Fibroblast of skin of left biceps (primary cell): ENCODE measurements at places on chromosomes 7 and 10.

GRCh38 chr7:91201442-91202113 lies 62.7 kb upstream of the FZD1 start:
- DNase-seq: no peak

- DNase-seq: no peak
Measured at GRCh38 chr7:157926107-157926506, 589.3 kb downstream of the DNAJB6 start.

GRCh38 chr7:45598886-45599520 lies 24.8 kb downstream of the ADCY1 start:
- DNase-seq: no peak

DNA sequence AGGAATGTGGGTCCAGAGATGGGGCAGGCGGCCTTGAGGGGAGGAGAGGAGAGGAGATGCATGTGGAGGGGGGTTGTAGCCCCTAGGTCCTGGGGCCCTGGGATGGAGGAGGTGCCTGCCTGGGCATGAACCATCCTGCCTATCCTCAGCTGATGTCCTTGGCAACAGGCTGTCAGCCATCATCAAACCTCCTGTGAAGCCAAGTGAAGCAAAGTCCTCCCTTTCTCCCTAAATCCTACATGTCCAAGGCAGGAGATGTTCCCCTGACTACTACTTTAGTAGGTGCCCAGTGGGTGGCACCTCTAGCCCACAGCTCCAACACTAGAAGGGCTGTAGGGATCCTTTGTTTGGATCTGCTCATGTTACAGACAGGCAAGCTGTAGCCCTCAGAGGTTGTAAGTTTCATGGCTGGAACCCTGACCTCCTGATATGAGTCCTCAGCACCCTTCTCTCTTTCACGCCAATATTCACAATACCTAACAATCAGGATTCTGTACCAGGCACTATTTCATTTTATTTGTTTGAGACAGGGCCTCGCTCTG lies 66.6 kb upstream of the SYPL1 start:
- peak; percentile 2 for DNase-seq

DNA sequence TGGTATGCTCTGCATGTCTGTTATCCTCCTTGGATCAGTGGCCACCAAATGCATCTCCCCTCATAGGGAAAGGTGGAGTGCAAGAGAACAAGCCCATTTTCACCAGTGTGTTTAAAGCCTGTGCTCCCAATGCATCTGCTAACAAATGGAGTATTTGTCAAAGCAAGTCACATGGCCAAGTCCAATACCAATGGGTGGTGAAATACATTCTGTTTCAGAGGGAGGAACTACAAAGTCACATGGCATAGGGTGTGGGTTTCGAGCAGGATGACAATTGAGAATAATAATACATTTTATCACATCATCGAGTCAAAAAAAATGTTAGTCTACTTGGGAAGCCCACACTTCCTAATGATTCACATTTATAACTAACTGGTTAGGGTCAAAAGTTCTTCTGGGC lies 62.7 kb downstream of the SUGCT start:
- DNase-seq: no peak

DNA sequence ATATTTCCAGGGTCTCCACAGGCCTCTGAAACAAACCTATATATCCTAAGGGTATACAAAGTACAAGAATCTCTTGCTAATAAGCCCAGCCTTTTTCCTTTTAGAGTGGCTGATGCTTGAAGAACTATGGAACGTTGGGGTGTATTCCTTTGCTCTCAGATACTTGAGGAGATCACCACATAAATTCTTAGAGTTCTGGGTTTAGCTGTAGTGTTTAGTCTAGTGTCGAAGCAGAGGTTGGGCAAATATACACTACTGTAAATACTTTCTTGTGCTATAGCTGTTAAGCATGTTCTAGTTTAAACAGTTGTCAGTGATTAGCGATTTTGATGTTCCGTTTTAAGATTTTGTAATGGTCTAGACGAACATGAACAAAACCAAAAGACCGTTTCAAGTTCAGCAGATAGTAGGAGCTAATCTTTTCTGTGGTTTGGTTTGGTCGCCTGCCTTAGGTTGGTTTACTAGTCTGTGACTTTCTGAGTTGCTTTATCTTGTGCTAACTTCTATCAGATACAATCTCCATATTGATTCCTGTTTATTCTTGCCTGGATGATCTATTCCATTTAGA lies 229.6 kb downstream of the NSUN6 start:
- no peak for DNase-seq

GRCh38 chr10:6643962-6644361 lies 63.9 kb upstream of the PRKCQ start:
- no peak for DNase-seq

DNA sequence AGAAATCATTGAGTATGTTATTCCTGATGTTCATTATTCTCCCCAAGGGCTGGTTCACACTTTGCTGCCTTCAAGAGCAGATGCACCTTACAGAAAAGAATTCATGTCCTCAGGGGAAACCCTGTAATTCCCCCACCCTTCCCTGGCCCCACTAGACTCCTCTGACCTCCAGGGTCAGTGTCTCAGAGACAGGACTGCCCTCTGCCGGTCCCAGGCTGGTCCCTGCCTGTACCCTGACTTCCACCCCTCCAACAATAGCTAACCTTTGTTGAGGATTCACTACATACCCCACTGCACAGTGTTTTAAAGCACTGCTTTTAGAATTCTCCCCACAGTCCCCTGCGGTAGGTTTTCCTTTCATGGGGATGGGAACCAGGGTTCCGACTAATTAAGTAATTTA lies 4.4 kb upstream of the SEPHS1 start:
- no peak for DNase-seq

- DNase-seq: no peak
Measured at GRCh38 chr10:89799573-89799972, 98.2 kb downstream of the KIF20B start.

- DNase-seq: no peak
Measured at GRCh38 chr7:19290968-19291367, 145.7 kb upstream of the FERD3L start.

DNA sequence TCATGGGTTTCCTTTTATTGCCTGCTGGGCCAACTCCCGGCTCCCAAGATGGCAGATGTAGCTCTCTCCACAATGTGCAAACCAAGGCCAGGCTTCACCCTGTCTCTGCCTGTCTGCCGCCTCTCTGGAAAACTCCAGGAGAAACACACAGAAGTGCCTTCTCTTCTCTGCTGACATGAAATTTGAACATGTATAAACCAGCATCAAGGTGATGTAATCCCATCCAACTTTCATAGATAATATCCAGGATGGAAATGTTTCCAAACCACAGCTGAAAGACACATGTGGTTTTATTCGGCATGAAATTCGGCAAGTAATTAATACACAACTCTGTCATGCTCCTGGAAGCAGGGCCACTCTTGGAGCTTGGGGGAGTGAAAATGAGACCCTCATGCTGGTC lies 297.2 kb downstream of the C7orf25 start:
- DNase-seq: no peak

- no peak for DNase-seq
Measured at GRCh38 chr7:85185424-85186082, 1.3 kb downstream of the SEMA3D start.

DNA sequence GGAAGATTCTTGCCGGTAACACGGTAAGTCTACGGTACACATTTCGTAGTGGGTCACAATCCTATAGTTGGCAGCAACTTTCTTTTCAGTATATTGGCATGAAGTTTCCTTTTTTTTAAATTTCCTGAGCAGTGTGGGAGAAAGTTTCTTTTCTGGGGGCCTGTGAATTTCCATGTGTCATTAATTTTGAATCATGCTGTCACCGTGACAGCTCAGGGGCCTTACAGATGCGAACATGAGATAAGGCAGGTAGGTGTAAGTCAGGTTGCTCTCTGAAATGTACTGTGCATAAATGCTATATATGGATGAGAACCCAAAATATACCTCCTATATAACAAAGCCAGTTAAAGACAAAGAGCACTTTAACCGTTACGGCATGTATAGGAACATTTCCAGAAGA lies 65.4 kb upstream of the SEM1 start:
- no peak for DNase-seq

- no peak for DNase-seq
Measured at GRCh38 chr7:129100827-129101166, 43.7 kb upstream of the TSPAN33 start.

DNA sequence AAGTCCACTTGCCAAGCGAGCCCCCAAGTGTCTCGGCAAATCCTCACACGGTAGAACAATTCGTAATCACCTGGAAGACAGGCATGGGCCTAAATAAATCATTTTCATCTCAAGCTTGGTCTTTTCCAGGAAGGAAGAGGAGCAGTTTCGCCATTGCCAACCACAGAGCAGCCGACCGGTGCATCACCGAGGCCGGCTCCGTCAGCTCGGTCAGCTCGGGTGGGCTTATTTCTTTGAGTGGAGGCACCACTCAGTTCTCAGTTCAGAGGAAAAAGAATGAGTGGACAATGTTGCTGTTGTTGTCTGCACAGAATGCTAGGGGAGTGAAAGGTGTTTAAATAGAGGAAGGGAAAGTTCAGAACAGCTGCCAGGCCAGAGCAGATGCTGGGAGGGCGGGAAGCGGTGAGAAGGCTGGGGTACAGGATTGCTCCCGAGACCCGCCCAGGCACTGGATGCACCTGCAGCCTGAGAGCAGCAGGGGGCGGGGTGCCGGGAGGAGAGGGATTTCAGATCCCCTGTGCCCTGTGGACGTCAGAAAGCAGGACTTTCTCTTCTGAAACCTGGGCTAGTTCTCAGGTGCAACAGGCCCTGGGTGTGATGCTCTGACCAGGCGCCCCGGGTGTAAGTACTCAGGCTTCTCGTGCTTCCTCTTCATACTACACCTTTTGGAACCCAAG lies 17.7 kb upstream of the IGFBP3 start:
- no peak for DNase-seq

DNA sequence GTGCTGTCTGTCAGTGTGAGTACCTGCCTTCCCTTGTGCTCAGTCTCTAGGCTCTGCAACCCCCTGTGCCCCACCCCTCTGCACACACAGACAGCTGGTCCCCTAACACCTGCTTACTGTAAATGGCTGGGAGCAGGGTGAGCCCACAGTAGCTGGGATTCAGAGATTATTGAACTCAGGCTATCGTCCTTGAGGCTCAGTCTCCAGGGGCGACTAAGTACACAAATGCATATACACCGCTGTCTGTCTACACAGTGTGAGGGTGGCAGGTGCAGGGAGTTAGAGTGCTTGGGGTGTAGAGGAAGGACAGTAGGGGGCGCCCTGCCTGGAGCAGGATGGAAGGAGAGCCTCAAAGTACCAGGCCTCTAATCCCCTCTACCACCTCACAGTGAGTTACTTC lies 12.9 kb downstream of the UPP1 start:
- no peak for DNase-seq

DNA sequence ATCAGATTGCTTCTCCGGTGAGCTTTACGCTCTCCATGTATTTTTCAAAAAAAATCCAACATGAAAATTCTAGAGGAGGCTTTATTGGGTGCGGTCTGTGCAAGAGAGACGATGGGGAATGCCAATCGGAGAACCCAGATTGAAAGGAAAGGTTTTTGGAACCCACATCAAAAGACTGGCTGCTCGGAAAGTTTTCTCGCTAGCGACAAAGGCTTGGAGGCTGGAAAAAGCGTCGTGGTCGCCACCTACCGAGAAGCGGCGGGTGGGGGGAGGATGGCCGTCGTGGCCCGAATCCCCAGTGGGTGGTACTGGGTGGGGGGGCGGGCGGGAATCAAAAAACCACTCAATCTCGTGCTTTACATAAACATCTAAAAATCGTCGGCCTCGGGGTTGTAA lies 1.1 kb upstream of the GTF2I start:
- DNase-seq: no peak

- no peak for DNase-seq
Measured at GRCh38 chr10:127303105-127303504, 106.7 kb upstream of the INSYN2A start.

- DNase-seq: no peak
Measured at GRCh38 chr10:60819271-60819670, 41.0 kb downstream of the CDK1 start.

DNA sequence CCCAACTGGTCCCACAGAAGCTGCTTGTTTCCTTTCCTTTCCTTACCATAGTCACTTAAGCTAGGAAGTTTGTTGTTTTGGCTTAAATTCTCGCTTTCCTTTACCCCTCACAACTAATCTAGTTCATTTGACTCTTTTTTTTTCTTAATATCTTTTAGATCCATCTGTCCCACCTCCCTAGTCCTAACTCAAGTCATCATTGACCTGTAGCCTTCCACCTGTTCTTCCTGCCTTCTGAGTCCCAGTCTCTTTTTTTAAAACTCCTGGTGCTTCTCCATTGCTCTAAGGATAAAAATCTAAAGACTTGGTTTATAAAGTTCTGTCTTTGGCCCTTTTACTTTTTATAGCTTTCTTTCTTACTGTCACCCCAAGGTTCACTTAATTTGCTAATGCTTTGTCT lies 47.6 kb downstream of the RALA start:
- no peak for DNase-seq

DNA sequence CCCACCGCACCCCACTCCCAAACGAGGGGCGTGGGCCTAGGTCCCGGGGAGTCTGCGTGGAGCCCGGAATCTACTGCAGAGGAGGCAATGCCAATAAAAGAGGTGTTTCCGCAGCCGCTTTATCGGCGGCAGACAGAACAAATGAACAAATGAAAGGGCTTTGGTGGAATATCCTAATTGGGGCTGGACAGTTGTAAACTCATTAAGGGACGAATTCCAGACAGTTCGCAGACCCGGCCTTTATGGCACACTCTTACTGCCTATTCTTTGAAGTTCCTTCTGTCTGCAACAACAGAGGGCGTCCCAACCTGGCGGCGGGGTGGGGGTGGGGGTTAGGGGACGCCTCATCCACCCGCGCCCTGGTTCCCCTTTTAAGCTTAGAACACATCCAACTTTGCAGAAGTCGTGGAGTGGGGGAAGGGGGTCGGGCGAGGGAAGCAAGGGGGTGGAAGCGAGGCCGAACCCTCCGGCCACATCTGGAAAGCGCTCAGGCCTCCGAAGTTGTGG lies 4.1 kb downstream of the HOXA9 start:
- no peak for DNase-seq

GRCh38 chr7:30757342-30757692 lies 5.4 kb downstream of the INMT start:
- DNase-seq: no peak
